ENCODE measurements at places on chromosomes 2 and 18. TPM values are rescaled to one million over a fixed set of nuclear protein-coding genes. Genes with fewer than 3 reads are reported as not detected.
A peak's percentile ranks its signal among the peaks of the same experiment; 100 is the strongest.

- no peaks in the 10 kb centered on the region for H3K27me3 ChIP-seq
- H3K36me3 ChIP-seq = no peaks in the 10 kb centered on the region
- H3K4me1 ChIP-seq = no peaks in the 10 kb centered on the region
- DNase-seq = no peak
- H3K4me3 ChIP-seq = no peak overlapping the region
- no peak overlapping the region for H3K27ac ChIP-seq
Measured at GRCh38 chr2:138210487-138210886, 246.2 kb downstream of the HNMT start.

DNA sequence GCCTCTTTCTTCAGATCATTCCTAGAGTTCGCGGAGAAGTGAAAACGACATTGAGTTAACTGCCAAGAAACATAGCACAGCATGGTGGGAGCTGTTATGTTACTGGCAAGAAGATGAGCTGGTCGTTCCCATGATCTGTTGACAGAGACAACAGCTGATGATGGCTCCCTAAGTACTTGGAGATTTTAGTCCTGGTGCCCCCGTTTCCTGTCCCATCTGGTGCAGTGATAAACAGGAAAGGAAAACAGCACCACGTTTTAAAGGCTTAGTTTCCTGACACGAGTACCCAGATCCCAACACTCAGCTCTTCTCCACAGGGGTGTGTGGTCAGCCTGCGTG lies 56.4 kb upstream of the KCNG2 start:
- H3K4me3 ChIP-seq = no peak overlapping the region
- no peaks in the 10 kb centered on the region for H3K4me1 ChIP-seq
- H3K36me3 ChIP-seq = peaks cover 61% of the 10 kb centered on the region
- no peak overlapping the region for H3K27ac ChIP-seq
- no peaks in the 10 kb centered on the region for H3K27me3 ChIP-seq

- H3K4me1 ChIP-seq = peaks cover 68% of the 10 kb centered on the region
- peak; percentile 87 for DNase-seq
- H3K27ac ChIP-seq = peak overlapping the region; percentile 85
- peaks cover 16% of the 10 kb centered on the region for H3K36me3 ChIP-seq
- H3K27me3 ChIP-seq = peaks cover 38% of the 10 kb centered on the region
Measured at GRCh38 chr2:74502720-74503505, 3.5 kb upstream of the LBX2 start.

DNA sequence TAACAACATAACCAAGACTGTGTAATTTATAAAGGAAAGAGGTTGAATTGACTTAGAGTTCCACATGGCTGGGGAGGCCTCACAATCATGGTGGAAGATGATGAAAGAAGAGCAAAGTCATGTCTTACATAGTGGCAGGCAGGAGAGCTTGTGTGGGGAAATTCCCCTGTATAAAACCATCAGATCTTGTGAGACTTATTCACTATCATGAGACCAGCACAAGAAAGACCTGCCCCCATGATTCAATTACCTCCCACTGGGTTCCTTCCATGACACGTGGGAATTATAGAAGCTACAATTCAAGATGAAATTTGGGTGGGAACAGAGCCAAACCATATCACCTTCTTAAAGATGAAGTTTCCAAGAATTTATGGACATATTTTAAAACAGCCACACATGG lies 2.5 kb upstream of the IL36RN start:
- H3K4me3 ChIP-seq = no peak overlapping the region
- no peaks in the 10 kb centered on the region for H3K4me1 ChIP-seq
- H3K27me3 ChIP-seq = no peaks in the 10 kb centered on the region
- DNase-seq = no peak

DNA sequence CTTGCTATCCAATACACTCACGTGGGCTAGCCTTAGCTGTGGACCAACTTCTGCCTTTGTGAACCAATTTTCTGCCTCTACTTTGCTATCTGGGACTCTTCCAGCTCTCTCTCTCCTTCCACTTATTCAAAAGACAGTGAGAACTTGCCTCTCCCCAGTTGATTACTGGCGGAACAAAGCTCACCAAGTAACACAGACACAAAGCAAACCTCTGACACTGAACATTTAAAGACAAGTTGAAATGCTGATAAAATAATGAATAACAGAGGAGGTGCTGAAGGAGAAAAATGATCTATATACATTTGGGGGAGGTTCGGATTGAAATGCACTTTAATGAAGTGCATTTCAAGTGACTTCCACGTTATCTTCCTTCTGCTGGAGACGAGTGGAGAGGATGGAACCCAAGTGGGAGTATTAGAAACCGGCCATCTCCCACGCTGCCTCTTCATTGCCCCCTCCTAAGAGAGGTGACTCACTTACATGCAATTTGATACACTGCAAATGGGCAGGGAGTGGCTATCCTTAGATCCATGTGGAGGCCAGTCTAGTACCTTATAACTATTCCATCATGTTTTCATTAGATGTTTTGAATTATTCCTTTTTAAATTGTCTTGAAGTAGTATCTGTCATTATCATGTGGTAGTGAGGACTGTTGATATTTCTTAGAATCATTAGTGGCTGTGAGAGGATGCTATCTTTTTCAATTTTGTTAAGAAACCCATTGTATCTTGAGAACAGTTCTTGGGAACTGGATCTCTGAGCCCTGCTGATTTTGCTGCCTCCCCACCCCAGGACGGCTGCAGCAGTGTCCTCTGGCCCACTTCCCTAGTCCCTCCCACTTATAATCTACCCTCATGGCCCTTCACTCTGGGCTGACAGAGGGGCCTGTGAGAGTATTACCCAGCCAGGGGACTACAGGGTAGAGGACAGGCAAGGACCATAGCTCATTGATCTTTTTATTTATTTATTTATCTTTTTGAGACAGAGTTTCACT lies 6.0 kb upstream of the GLI2 start:
- no peaks in the 10 kb centered on the region for H3K4me1 ChIP-seq
- H3K27me3 ChIP-seq = peaks cover 24% of the 10 kb centered on the region
- H3K27ac ChIP-seq = no peak overlapping the region
- no peak for DNase-seq
- H3K36me3 ChIP-seq = no peaks in the 10 kb centered on the region
- H3K4me3 ChIP-seq = no peak overlapping the region

- H3K27ac ChIP-seq = no peak overlapping the region
- H3K4me1 ChIP-seq = peaks cover 8% of the 10 kb centered on the region
- H3K36me3 ChIP-seq = no peaks in the 10 kb centered on the region
- no peak overlapping the region for H3K4me3 ChIP-seq
- no peak for DNase-seq
- H3K27me3 ChIP-seq = no peaks in the 10 kb centered on the region
Measured at GRCh38 chr2:238786379-238786778, 61.5 kb upstream of the TWIST2 start.

DNA sequence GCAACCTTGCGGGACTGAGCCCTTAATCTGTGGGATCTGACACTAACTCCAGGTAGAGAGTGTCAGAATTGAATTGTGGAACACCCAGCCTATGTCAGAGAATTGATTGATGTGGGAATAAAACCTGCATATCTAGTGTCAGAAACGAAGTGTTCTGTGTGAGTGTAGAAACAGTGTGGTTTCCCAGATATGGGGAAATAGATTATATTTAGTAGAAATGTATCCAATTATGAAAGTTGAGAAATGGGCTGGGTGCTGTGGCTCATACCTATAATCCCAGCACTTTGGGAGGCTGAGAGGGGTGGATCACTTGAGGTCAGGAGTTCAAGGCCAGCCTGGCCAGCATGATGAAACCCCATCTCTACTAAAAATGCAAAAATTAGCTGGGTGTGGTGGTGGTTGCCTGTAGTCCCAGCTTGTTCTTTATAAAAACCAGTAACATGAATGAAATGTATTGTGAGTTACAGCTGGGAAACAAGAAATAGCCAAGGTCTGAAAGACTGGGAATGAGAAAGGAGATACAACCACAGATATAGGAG lies 4.3 kb upstream of the TP53I3 start:
- no peak overlapping the region for H3K27ac ChIP-seq
- peaks cover 18% of the 10 kb centered on the region for H3K36me3 ChIP-seq
- no peaks in the 10 kb centered on the region for H3K27me3 ChIP-seq
- peaks cover 9% of the 10 kb centered on the region for H3K4me1 ChIP-seq

GRCh38 chr2:237144516-237144915 lies 58.8 kb downstream of the COPS8 start:
- no peaks in the 10 kb centered on the region for H3K27me3 ChIP-seq
- no peak for DNase-seq
- H3K27ac ChIP-seq = no peak overlapping the region
- no peaks in the 10 kb centered on the region for H3K36me3 ChIP-seq

GRCh38 chr18:35311496-35311895 lies 21.5 kb upstream of the ZSCAN30 start:
- DNase-seq = no peak
- H3K4me1 ChIP-seq = no peaks in the 10 kb centered on the region
- H3K27me3 ChIP-seq = no peaks in the 10 kb centered on the region
- H3K27ac ChIP-seq = no peak overlapping the region

DNA sequence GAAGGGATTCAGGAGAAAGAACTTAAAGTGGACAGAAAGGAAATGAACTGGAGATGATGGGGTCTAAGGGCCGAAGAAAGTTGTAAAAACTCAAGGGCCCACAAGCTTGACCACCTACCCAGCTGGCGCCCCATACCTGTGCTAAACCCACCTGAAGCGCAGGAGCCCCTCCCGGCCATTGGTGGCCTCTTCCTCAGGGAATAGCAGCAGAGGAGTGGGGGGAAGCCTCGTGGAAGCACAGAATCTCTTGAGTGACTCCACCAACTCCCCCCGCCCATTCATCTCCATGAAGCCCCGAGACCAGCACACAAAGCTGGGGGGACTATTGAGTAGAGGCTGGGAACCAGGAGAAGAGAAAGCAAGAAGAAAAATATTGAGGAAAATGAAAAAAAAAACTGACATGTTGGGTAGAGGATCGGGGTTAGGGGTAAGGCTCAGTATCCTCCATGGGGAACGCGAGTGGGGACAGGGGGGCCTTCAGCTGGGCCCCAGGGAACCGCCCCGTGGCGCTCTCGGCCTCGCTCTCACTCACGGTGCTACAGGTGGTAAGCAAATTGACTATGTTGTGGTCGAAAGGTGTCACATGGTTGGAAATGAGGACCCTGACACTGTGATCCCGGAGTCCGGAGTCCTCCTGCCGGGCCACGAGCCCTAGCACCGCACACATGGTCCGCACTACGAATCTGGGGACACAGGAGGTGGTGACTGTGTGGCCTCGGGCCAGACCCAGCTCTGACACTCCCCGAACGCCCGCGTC lies 728 bp downstream of the AUP1 start:
- peaks cover 54% of the 10 kb centered on the region for H3K36me3 ChIP-seq
- no peaks in the 10 kb centered on the region for H3K27me3 ChIP-seq
- DNase-seq = no peak
- H3K4me1 ChIP-seq = peaks cover 28% of the 10 kb centered on the region
- H3K4me3 ChIP-seq = peak overlapping the region; percentile 98

SATB2 gene
- total RNA-seq = 5.0 TPM

COL4A4 gene
- total RNA-seq = 24.3 TPM

CMPK2 gene
- total RNA-seq = 43.3 TPM

TEKT4 gene
- 3.4 TPM for total RNA-seq

CPO gene
- not detected for total RNA-seq
